NCI-H446 treated with DMSO at 0.1 percent for 48 hours (cell line): ENCODE measurements at places on chromosomes 6 and 20.

- no peak for DNase-seq
Observed at GRCh38 chr20:39638731-39639130, 676.6 kb downstream of the DHX35 start.

- no peak for DNase-seq
Observed at GRCh38 chr6:46044881-46045617, 29.4 kb upstream of the CLIC5 start.

GRCh38 chr6:123913863-123914262 is 110.2 kb downstream of the NKAIN2 start:
- no peak for DNase-seq

DNA sequence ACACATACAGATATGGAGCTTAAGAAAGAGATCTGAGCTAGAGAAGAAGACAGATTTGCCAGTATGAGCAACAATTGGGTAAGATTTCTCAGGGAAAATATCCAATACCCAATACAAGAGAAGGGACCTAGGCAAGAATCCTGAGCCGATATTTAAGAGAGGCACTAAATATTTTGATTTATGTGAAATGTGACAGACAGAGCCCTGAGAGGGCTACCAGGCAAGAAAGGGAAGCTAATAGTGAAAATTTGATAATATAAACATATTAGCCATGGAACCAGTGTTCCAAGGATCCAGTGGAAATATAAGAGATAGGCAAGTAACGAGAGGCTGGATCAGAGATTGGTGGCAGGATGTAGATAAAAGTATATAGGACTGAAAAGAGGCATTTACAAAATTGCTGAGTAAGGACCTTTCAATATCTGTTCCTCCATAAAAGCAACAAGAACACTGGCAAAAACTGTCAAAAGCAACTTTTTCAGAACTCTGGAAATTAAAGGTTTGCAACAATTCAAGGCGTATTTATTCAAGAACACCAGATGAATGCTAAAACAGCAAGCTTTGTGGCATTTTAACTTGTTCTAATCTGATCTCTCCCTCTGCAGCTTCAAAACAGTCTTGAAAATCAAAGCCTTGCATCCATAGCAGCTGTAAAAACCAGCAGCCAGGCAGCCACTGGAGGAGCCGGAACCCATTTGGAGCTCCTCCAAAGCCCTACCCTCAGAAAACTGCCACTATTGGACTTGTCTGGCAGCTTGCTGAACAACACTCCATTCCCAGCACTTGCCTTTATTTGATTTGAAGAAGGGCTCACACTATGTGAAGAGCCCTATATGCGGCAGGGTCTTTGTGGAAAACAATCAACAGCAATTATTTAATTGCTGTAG is 58.8 kb downstream of the REV3L start:
- peak; percentile 37 for DNase-seq

GRCh38 chr6:158191761-158192160 is 23.6 kb downstream of the GTF2H5 start:
- DNase-seq, result no peak

GRCh38 chr6:146460941-146461340 is 82.7 kb upstream of the RAB32 start:
- no peak for DNase-seq

DNA sequence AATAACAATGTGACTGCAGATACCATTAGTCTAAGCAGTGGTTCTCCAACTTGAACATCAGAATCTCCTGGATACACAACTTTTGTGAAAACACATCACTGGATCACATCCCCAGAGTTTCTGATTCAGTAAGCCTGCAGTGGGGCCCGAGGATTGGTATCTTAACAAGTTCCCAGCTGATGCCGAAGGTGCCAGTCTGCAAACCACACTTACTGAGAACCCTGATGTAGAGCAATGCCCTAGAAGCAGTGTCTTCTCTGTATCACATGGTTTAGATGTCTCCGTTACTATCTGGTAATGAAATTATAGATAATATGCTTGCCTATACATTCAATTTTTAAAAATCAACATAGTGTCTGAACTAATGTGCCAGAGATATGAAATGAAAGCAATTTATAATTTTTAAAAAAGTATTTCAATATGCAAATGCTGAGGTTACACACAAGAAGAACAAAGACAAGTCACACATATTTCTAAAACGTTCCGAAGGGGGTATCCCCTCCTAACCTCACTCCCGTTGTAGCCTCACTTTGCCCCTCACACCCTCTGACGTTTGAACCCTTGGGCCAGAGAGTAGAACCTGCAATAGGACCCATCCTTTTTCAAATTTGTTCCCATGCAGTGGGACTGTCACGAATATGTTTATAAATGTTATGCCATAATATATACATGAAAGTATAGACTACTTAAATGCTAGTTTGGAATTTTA is 115.4 kb upstream of the SAMD5 start:
- no peak for DNase-seq

DNA sequence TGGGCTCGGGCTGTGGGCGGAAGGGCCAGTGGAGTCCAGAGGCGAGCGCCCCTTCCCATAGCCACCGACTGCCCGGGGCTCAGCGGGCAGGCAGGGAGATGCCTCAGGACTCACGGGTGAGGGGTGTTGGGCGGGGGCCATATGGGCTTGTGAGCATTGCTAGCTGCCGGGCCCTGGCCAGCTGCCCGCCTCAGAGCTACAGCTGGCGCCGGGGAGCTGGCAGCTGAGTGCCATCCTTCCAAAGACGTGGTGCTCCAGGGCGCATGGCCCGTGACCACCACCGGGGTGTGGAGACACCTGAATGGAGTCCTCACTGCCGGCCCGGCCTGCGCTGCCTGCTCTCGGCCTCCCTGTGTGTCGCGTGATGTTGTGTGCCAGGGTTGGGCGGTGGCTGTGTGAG is 10.6 kb upstream of the RBBP8NL start:
- DNase-seq, result peak; percentile 44

DNA sequence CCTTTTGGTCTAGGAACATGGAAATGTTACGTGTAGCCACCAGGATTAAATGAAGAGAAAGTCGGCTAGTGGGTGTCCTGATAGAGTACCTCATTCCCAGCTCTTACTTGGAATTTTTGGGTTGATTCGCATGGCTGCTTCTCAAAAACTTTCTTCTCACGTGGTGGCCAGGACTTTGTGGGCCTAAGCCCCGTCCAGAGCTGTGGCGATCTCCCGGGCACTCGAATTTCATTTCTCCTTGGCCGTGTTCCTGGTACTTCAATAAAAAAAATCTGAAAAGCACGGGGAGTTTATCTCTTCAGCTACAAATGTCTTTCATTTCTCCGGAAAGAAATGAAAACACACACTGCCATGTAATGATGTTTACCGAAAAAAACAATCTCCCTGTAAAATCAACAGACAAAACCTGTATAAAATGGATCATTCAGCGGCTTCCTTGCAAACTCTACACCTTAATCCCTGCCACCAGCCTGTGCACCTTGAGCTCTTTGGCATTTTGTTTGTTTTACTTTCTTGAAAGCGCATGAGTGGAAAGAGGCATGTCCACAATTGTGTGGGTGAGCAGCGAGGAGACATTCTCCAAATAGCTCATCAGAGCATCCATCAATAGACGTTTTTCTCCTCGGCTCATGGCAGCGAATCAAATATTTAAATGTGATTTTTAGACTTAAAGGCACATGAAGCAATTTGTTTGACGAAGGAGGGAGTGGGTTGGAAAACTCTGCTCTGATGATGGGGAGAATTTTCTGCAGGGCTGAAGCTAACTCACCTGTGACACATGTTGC is 173.1 kb downstream of the TFAP2C start:
- DNase-seq, result no peak

DNA sequence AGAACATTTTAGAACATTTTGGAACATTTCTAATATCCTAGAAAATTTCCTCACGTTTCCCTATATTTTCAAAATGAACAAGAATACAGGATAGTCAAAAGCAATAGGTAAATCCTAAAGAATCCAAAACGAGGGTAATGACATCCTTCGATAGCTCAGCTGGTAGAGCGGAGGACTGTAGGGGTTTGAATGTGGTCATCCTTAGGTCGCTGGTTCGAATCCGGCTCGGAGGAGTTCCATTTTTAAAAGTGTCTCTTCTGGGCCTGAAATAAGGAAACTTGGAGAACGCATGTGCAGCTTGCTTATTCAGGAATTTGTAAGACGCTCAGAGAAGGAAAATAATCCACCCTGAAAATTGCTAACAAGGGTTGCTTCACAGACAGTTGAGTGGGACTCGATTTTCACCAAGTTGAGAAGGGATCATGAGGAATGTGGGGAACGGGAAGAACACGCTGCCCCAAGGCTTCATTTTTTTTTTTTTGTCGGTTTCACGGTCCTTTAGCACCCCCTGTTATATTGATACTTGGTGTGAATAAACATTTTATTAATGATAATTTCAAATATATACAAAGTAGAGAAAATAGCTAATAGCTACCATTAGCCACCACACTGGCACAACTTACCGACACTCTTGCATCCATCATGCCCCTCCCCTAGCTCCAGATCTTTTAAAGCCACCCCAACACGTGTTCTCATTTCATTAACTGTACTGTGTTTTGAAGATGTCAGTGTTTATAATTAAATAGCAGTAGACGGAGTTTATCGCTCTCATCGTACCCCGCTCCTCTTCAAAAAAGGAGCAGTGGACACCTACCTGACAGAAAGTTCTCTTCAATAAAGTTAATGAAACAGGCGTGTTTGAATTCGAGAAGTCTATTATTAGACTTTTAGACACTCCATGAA is 1.8 kb upstream of the ABT1 start:
- DNase-seq, result peak; percentile 33

DNA sequence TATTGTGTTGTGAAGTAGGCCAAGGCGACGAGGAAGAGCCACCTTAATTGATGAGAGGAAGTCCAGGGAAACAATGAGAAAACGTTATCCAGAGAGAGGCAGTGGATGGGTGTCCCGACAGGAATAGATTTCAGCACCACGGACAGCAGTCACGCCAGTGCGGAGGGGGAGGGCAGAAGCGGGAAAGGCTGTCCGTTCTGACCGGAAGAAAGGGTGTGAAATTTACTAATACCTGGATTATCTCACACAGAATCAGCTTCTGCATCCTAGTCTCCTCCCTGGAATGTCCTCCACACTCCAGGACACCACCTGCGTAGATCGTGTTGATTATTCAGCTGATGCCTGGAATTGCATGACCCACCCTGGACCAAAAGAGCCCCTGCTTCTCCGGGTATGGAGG is 7.4 kb upstream of the BPIFA3 start:
- DNase-seq, result no peak

- no peak for DNase-seq
Observed at GRCh38 chr6:10837009-10837621, 1.2 kb downstream of the MAK start.

GRCh38 chr20:56706867-56707360 is 77.8 kb downstream of the TFAP2C start:
- DNase-seq, result no peak

GRCh38 chr6:1622220-1622850 is 12.6 kb downstream of the FOXC1 start:
- DNase-seq, result no peak

GRCh38 chr6:37027811-37028469 is 22.5 kb downstream of the FGD2 start:
- DNase-seq, result no peak

- DNase-seq, result no peak
Observed at GRCh38 chr6:151681433-151682059, 125.9 kb upstream of the ESR1 start.

DNA sequence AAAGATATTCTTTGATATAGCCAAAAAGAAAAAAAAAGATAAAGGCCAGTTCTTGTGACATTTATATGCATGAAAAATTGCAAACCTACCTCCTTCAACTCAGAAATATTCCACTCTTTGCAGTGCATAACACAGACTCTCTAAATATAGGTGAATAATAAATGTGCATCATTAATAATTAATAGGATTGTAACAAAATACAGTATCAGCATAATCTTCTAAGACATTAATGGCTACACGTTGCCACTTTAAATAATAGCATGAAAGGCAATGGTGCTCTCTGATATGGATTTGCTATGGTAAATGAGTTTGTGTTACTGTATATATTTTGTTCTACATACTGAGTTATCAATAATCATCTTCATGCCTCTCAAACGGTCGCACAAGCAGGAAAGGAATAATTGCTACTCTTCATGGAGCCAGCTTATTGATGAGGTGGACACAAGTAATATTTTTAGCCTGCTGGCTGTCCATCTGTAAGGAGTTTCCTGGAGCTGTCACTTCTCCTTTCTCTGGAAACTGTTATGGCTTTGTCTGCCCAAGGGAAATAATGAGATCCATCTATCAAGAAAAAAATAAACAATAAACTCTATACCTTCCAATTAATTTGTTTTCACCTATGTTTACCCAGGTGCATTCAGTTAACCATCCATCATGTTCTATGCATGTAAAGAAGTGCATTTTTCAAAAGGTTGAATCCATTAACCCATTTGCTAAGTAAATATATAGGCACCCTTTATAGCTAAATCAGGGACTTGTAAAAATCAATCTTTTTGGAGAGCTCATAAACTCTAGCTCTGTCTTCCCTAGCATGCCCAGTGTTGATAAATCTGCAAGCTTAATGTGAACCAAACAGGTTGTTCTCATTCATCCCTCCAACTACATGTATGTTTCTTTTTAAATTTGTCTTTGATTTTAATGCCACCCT is 253.0 kb downstream of the NKAIN2 start:
- no peak for DNase-seq

- no peak for DNase-seq
Observed at GRCh38 chr6:161561908-161562307, 288.0 kb upstream of the AGPAT4 start.

- DNase-seq, result no peak
Observed at GRCh38 chr6:139020689-139021088, 7.9 kb upstream of the ABRACL start.

DNA sequence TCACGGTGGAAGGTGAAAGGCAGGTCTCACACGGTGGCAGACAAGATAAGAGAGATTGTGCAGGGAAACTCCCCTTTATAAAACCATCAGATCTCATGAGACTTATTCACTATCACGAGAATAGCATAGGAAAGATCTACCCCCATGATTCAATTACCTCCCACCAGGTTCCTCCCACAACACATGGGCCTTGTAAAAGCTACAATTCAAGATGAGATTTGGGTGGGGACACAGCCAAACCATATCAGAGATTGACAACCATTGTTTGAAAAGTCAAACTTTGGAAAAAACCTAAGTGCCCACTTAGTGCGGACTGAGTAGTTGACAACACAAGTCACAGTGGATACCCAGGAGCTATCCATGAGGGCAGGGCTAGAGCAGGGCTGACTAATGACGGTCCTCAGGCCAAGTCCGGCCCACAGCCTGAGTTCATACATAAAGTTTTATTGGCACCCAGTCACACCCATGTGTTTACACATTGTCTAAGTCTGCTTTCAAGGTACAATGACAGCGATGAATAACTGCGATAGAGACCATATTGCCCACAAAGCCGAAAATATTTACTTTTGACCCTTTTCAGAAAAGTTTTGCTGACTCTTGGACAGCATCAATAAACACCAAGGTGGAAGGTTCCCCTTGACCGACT is 33.8 kb upstream of the PMEPA1 start:
- no peak for DNase-seq

GRCh38 chr6:108796875-108797274 is 51.3 kb upstream of the ARMC2 start:
- no peak for DNase-seq

DNA sequence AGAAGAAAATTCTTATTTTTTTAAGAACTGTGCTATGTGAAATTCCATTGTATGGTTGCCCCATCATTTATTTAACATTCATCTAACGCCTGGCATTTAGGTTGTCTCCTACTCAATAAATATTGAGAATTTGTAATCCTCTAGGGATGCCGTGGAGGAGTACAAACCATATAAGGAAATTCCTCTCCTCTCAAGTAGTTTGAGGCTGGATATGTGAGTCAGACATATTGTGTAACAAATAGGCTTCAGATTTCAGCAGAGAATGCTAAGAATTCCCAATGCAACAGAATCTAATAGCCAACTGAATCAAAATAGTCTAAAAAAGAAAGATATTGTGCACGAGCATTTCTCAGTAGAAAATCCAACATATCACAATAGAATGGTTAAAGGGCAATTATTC is 174.7 kb downstream of the OTOR start:
- peak; percentile 40 for DNase-seq
